ENCODE measurements at places on chromosomes 11 and 22.

DNA sequence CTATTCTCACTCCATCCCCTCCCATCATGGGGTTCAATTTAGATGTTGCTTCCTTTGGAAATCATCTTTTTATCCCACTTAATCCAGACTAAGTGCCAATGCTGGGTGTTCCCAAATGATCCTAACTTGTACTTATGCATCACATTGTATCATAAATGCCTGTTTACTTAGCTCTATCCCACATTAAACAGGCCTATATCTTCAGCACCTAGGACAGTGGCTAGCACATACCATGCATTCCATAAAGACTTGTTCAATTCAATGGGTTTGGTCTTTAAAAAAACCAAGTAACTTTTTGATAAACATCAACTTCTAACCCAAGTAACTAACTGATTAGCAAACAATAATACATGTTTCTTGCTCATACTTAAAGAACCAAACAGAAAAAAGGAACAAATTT is 40.6 kb downstream of the RSF1 start:
- no peak for DNase-seq

GRCh38 chr22:44795701-44796630 is 43.6 kb downstream of the ARHGAP8 start:
- DNase-seq = no peak

DNA sequence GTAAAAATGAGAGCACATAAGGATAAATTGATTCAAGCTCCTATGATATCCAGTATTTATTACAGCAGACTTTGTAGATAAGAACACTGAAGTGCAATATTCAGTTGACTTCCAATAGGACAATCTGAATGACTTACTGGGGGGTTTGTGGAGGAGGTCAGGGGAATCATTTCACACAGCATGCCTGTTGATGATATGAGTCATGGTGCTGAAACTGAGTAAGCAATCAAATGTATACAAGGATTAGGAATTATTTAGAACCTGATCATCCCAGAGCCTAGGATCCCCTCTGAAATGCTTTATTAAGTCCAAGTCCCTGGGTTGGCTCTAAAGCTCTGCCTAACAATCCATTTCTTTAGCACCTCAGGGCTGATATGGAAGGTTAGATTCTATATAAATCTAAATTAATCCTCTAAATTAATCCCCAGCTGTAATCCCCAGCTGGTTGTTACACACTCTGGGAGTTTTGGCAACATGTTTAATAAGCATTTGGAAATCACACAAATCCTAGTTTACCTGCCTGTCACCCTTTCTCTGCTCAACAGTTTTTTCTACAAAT is 326.4 kb downstream of the GUCY1A2 start:
- DNase-seq = no peak

DNA sequence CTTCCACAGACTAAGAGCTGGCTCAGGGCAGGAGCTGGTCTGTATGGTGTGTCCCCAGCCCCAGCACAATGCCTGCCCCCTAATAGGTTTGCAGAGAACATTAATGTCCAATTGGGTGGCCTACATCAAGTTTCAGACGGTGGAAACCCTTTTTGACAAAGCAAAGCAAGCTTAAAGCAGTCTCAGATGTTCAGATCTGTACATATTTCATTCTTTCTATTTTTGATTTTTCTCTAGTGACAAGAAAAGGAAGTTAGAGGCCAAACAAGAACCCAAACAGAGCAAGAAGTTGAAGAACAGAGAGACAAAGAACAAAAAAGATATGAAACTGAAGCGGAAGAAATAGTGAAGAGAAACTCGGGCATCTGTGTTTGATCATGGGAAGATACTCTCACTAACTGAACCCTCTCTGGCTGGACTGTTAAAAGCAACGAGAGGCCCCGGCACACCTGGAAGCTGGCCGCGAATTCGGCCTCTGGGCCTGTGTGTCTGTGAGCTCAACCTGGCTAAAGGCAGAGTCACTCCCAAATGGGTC is 40.5 kb downstream of the NAT10 start:
- no peak for DNase-seq

DNA sequence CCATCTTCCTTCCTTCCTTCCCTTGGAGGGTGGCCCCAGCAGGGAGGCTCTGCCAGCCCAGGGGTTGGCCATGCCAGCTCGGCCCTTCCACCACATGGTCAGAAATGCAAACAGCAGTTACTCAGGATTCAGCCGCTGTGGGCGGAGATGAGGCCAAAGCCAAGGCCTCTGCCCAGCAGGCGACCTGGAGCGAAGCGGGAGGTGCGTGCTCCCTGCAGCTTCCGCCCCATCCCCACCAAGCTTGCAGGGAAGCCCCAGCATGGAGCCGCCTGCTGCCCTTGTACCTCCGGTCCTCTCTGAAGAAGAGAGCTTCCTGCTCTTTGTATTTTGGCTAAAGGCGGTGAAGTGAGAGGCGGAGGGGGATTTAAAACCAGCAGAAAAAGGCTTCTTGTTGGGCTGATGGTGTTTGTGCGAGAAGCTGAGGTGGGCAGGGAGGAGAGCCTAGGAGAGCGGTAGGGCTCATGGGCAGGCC is 50.4 kb downstream of the ANO1 start:
- DNase-seq = no peak

DNA sequence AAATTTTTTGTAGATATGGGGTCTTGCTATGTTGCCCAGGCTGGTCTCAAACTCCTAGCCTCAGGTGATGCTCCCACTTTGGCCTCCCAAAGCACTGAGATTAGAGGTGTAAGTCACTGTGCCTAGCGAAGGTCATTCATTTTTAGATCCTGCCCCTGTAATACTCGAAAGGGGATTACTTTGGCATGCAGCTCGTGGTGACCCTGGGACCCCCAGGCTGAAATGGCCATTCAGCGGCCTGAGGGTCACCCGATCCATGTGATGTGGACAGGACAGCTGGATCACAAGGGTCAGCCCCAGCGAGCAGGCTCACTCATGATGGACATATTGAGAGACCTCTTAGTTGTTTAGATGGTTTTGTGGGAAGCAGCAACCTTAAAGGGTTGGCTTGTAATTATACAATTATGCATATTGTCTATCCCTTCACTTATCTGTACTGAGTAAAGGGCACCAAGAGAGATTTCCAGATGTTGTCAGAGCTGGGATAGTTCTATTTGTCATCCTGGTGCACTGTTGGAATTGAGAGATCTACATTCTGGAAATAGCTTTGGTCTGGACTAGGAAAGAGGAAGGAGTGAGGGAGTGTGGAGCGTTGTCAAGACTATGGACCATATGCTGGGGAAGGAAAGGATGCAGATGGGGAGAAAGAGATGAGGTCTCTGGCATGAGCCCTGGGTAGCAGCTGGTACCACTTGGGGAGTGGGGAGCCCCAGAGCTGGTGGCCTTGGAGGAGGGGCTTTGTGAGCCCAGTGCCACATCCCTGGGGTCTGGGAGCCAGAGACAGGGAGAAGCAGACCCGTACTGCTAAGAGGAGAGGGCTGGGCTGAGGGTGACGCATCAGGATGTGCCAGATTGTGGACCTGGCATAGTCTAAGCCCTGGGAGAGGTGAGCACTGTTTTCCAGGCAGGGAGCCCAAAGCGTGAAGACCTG is 15.5 kb downstream of the RHBDD3 start:
- no peak for DNase-seq

DNA sequence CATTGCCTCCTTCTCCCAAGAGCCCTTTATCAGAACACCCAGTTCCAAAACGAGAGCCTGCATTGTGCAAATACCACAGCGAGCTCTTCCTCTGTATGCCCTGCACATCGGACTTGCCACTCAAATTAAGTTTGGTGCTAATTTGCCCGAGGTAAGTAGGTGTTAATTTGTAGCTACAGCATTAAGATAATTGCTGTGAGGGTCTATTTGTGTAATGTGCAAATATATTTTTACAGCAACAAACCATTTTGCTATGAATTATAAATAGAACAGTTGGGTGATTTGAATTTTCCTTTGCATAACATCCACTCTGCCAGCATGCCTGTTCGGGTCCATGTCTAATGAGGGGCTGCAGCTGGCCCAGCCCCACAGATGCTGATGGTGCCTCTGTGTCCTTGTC is 8.1 kb downstream of the ARHGAP8 start:
- no peak for DNase-seq

GRCh38 chr11:31799435-31800397 is 11.4 kb downstream of the PAX6 start:
- DNase-seq = no peak

GRCh38 chr22:25057013-25057881 is 104.7 kb downstream of the KIAA1671 start:
- DNase-seq = peak; percentile 90

- no peak for DNase-seq
Observed at GRCh38 chr11:86746514-86746913, 53.8 kb upstream of the PRSS23 start.

- no peak for DNase-seq
Observed at GRCh38 chr11:125999234-125999880, 53.5 kb downstream of the VSIG10L2 start.

DNA sequence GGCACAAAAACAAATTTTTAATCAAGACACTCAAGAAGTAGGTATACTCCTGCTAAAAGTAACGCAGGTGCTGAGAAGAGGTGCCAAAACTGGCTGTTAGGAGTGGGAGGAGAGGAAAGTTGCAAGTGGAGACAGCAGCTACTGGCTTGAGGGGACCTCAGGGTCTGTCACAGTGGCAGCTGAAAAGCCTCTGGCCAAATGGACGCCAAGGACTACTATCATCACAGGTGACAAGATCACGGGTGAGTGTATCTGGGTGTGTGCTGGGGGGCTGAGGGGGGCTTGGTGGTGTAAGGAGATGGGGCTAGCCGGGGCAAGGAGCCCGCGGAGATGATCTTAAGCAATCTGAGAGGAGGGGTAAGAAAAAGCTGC is 687 bp downstream of the ZNF202 start:
- DNase-seq = no peak

GRCh38 chr22:31869739-31870138 is 74.6 kb upstream of the YWHAH start:
- DNase-seq = no peak

DNA sequence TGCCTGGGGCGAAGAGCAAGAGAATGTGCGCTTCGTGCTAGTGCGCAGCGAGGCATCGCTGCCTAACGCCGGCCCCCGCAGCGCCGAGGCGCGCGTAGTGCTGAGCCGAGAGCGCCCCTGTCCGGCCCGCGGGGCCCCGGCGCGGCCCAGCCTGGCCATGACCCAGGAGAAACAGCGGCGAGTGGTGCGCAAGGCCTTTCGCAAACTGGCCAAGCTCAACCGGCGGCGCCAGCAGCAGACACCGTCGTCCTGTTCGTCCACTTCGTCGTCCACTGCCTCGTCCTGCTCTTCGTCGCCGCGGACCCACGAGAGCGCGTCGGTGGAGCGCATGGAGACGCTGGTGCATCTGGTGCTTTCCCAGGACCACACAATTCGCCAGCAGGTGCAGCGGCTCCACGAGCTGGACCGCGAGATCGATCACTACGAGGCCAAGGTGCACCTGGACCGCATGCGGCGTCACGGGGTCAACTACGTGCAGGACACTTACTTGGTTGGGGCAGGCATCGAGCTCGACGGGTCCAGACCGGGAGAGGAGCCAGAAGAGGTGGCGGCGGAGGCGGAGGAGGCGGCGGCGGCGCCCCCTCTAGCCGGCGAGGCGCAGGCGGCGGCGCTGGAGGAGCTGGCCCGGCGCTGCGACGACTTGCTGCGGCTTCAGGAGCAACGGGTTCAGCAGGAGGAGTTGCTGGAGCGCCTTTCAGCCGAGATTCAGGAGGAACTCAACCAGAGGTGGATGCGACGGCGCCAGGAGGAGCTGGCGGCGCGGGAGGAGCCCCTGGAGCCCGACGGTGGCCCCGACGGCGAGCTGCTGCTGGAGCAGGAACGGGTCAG is 1.0 kb downstream of the RASSF10 start:
- DNase-seq = peak; percentile 55

- DNase-seq = no peak
Observed at GRCh38 chr22:30457981-30458380, 13.8 kb downstream of the SEC14L3 start.

- DNase-seq = no peak
Observed at GRCh38 chr11:1916132-1916985, 3.1 kb upstream of the TNNT3 start.

GRCh38 chr11:110795112-110795624 is 82.9 kb upstream of the ARHGAP20 start:
- DNase-seq = no peak

- no peak for DNase-seq
Observed at GRCh38 chr22:17162731-17163130, 3.7 kb upstream of the HDHD5 start.

- DNase-seq = peak; percentile 89
Observed at GRCh38 chr22:24894220-24894975, 52.1 kb downstream of the LHFPL7 start.

DNA sequence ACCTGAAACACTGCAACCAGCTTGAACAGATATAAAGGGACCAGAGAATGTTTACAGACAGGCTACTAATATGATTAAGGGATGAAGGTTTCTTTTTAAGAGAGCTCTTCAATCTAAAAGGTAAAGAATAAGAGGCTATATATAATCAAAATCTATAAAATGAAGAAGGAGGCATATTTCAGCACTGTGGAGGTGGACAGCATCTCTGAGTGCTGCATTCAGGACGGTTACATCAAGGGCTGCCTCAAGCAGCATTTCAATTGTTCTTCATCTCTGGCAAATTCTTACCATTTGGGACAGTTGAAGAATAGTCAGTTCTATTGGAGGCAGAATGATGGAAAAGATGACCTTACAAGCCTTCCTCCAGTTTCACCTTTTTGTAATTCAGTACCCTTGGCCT is 139.6 kb upstream of the LMO1 start:
- DNase-seq = no peak

GRCh38 chr22:17773606-17774205 is 563 bp downstream of the BID start:
- peak; percentile 62 for DNase-seq

DNA sequence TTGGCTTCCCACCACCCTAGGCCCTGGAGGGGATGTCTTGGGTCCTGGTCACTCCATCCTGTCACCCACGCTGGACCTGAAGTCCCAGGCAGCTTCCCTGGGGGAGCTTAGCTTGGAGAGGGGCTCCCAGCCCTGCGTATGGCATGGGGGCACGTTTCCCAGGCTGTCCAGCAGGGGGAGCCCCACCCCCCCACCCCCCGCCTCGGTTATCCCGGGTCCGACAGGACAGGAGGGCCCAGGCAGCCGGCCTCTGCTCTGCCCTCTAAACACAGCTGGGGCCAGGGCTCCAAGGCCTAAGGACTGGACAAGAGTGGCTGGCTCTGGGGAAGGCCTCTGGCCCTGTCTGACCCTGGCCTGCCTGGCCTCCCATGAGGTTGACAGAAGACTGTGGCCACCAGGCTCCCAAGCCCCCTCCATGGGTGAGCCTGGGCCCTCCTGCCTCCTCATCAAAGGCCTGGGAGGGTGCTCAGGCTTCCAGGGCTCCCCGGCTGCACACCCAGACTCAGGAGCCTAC is 104.8 kb downstream of the NECTIN1 start:
- no peak for DNase-seq

GRCh38 chr11:9957072-9957471 is 293.2 kb downstream of the SWAP70 start:
- DNase-seq = no peak

DNA sequence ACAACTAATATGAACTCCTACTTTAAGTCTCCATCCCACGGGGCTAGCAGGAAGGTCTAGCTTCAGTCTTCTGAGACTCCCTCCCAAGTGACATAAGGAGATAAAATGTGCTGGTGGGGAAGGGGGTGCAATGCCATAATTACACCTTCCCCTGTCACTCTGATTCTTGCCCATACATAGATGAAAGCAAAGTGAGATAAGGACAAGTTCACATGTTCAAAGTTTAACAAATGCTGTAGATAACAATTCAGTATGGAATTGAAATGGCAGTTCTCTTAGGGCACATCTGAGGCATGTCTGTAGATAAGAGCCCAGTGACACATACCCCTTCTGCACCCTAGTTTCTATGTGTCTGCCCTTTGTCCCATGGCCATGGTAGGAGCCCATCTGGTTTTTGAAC is 38.2 kb upstream of the PANX1 start:
- DNase-seq = no peak

- no peak for DNase-seq
Observed at GRCh38 chr11:102974552-102975280, 19.2 kb upstream of the MMP13 start.
